Cortex of kidney (tissue), 1 donor: ENCODE measurements at places on chromosomes 1 and 21.

DNA sequence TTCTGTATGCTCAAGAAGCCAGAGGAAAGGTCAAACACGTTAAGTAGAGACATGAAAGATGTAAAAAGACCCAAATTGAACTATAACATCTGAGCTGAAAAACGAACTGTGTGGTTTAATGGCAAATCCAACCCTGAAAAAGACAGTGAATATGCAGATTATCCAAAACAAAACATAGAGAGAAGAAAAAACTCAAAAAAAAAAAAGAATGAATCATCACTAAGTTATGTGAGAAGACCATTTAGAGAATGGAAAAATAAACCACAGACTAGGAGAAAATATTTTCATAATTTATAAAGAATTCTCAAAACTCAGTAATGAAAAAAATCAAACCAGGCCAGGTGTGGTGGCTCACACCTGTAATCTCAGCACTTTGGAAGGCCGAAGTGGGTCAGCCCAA is 253.3 kb downstream of the PLPP3 start:
- no peak for DNase-seq

DNA sequence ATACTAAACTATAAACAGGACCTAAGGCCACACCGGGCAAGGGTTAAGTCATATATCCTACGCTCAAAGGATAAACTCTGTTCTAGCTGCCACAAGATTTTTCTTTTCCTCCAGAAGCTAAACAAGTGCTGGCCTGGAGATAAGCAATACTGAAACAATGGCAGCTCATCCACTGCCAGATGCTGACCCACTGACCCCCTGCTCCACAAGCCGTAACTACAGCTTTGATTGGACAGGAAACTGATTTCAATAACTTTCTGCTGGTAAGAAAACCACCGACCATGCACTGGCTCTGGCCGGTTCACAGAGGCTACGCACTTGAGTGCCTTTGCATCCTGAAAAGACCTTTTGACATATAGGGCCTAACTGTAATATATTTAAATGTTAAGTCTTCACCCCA is 51.3 kb upstream of the PLA2G2C start:
- no peak for DNase-seq

DNA sequence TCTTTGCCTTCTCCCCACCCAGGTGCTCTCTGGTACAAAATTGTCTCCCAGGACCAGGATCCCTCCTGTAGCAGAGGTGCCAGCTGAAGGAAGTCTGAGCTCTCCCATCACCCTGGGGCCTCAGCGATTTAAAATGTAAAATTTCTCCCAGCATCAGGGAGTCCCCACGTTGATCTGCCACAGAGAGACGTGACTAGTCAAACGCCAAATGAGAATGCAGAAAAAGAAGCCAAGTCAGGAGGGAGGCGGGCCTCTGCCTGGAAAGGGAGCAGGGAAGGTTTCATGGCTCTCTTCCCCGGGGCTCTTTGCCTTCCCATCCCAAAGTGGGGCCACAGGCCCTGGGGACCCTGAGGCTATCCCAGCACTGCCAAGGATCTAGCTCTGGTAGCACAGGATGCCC is 40.0 kb upstream of the USP1 start:
- no peak for DNase-seq

GRCh38 chr1:112165375-112165774 is 175.9 kb upstream of the KCND3 start:
- no peak for DNase-seq

GRCh38 chr1:27528818-27529703 is 39.1 kb upstream of the WASF2 start:
- DNase-seq: no peak

- DNase-seq: no peak
Measured at GRCh38 chr21:38837806-38838461, 32.2 kb downstream of the ETS2 start.

DNA sequence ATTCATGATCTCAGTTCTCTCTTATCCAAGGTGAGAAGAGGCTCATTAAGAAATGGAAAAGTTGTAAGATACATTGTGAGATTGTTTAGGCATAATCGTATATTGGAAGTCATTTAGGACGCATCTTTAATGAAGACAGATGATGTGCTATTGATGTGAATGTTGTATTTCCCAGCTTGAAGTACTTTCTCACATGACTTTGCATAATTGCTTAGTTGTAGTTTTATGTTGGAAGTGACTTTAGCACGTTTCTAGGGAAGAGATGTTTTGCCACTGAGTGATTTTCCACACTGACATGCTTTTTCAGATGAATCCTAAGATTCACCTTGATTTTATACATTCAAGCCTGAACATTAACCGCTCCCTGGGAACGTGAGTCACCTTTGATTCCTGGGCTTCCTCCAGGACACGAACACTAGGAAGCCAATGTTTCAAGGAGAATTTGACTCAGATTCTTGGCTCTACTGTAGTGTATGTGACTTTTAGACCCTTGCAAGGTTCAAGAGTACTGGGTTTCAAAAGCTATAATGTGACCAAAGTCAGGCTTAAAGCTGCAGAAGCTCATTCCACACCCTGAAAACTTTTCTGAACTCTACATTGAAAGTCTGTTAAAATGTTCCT is 27.9 kb downstream of the ANGEL2 start:
- no peak for DNase-seq

DNA sequence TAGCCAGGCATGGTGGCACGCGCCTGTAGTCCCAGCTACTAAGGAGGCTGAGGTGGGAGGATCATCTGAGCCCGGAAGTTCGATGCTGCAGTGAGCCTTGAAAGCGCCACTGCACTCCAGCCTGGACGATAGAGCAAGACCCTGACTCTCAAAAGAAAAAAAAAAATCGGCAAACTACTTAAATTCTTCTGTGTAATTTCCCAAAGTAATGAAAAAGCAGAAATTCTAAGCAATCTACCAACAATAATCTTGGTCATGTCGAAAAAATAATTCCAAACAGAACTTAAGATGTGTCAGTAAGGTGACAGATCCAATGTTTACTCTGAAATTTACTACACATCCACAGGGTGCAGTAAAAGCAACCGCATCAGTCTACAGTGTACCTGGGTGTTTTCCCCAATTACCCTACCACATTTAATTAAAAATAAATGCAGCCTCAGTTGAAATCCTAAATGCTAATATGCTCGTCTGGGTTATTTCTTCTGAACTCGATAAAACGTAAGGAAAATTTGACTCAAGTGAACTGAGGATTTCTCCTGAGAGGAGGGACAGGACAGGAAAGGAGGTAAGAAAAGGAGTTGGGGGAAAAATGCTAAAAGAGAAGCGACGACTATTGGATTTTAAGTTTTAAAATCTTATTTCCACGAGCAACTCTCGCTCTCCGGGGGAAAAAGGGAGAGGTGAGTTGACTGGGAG is 801 bp downstream of the EPRS1 start:
- no peak for DNase-seq

GRCh38 chr1:167905182-167905581 is 8.8 kb downstream of the ADCY10 start:
- DNase-seq: no peak

DNA sequence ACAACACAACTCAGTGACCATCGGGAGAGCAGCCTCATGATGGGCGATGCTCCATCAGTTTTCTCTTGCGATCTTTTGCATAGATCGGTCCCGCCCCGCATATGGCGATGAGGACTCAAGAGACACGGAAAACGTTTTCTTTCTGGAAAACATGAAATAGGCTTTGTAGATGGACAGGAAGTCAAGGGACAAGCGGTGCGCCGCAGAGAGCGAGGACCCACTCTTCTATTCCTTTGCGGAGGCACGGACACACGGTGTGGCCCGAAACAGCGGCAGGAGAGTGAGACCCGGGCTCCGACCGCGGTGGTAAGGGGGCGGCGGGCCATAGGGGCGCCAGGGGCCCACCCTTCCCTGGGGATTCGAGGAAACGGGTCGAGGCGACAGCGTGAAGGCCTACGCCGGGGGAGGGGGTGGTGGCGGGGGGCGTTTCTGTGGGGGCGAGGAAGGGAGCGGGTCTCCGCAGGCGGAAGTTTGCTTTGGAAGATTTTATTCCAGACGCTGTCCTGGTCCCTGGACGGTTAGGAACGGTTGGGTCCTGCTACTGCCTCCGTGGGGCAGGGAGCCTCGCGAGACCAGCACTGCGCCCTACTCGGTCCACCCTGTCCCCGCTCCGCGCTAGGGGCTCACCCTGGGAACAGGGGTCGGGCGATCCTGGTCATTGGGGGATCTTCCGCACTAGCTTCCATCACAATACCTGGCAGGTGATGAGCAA is 796 bp upstream of the TDRKH start:
- no peak for DNase-seq
